Transverse colon (tissue), 4 donors: ENCODE measurements at places on chromosomes 7 and 10. TPM values are rescaled to one million over a fixed set of nuclear protein-coding genes. Genes with fewer than 3 reads are reported as not detected.
A peak's percentile ranks its signal among the peaks of the same experiment; 100 is the strongest.

Gene PRSS2
- total RNA-seq, result not detected

Gene PGAM2
- total RNA-seq, result 9.7 TPM

Gene PLXDC2
- 32.2 TPM for total RNA-seq

Gene JAKMIP3
- total RNA-seq, result 0.16 TPM

Gene LMTK2
- 64.3 TPM for total RNA-seq

Gene LIPJ
- total RNA-seq, result not detected

Gene TBXAS1
- 9.0 TPM for total RNA-seq

Gene DKK1
- not detected for total RNA-seq

DNA sequence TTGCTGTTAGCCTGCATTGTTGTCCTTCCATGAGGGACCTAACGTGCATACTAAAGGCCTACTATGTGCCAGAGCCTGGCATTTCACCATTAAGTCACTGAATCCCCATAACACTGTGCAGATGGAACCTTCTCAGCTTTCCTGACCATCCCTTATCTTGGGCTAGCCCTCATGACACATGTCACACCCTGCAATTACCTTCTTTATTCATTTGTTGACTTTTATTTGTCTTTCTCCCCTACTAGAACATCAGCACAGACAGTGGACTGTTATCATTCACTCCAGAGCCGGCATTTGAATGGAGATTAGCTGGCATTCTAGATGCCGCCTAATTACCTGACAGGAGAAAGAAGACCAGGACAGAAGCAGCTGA is 471.1 kb upstream of the GALNT17 start:
- DNase-seq, result no peak

DNA sequence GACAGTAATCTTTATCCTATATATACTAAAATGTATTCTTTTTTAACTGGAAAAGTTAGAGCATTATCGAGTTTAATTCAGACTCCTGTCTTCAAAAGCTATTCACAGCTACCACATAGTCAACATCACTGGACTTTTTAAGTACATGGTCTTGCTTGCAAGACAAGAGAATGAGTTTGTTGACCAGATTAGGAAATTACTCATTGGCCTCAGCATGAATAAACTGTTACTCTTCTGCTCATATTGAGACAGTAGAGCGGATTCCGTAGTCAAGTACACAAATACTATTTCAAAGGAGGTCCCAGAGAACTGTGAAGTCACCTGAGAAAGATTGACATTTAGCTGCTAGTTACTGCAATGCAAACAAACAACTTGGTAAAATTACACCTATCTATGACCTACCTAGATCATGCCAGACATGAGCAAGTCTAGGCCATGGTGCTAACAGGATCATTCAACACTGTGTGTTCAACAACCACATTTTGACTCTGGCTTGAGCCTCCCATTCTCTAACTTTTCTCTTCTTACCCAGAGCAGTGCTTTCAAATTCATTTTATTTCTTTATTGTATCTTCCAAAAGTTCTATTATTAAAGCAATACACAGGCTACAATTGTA is 280.9 kb downstream of the NEBL start:
- DNase-seq, result no peak

GRCh38 chr10:132582771-132583170 is 45.2 kb downstream of the INPP5A start:
- DNase-seq, result no peak

- DNase-seq, result no peak
Measured at GRCh38 chr7:144594580-144594979, 191.1 kb upstream of the NOBOX start.

DNA sequence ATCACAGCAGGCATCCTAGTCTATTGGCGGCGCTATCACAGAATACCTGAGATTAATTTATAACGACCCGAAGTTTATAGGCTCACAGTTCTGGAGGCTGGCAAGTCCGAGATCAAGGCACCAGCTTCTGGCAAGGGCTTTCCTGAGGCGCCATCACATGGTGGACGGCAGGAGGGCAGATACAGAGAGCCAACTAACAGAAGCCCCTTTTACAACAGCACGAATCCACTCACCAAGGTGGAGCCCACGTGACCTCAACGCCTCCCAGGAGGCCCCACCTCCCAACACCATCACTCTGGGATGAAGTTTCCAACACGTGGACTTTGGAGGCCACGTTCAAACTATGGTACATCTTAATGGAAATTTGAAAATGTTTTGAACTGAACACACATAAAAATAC is 255.3 kb downstream of the ELFN1 start:
- DNase-seq, result no peak

DNA sequence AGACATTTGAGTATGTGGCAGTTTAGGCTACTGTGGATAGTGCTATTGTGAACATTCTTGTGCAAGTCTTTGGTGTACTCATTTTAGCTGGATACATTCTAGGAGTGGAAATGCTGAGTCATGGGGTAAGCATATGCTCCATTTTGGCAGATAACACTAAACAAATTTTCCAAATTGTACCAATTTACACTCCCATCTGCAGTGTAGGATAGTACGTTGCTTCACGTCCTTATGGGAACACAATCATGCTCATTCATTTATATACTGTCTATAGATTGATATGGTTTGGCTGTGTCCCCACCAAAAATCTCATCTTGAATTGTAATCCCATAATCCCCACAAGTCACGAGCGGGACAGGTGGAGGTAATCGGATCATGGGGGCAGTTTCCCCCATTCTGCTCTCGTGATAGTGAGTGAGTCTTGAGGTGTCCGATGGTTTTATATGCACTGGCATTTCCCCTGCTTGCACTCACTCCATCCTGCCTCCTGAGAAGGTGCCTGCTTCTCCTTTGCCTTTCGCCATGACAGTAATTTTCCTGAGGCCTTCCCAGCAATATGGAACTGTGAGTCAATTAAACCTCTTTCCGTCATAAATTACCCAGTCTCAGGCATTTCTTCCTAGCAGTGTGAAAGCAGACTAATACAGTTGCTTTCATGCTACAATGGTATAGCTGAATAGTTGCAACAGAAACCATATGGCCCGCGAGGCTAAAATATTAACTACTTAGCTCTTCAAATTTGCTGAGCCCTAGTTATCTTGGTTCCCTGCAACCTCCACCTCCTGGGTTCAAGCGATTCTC is 25.6 kb downstream of the RNF216 start:
- no peak for DNase-seq

DNA sequence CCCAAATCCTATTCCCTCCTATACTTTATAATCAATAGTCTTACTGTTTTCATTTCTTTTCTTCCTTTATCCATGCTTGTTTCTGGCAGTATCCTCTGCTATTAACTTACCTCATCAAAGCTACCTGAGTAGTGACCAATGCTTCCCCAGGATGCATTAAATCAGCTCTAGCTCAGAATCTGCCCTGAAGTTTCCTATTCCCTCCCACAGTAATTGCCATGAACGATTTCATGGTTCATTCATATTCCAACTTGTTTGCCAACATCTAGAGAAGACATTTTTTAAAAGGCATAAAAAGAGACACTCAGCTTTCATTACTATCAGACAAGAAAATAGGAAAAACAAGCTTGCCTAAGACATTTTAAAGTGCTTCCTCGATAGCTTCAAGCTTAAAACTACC is 42.3 kb downstream of the COA1 start:
- DNase-seq, result no peak

DNA sequence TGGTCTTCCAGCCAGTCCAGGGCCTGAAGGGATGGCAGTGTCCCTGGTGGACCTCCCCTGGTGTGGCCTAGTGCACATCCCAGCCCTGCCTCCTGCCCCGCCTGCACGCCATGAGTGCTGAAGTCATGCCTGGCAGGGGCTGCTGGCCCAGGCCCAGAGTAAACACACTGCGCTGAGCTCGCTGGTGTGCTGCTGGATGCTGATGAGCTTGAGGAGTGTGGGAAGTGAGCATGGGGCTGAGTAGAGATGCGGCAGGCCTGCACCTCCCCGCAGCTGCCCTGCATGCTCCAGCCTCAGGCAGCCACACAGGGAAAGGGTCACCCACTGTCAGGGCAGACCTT is 43.2 kb downstream of the HTRA1 start:
- peak; percentile 79 for DNase-seq

DNA sequence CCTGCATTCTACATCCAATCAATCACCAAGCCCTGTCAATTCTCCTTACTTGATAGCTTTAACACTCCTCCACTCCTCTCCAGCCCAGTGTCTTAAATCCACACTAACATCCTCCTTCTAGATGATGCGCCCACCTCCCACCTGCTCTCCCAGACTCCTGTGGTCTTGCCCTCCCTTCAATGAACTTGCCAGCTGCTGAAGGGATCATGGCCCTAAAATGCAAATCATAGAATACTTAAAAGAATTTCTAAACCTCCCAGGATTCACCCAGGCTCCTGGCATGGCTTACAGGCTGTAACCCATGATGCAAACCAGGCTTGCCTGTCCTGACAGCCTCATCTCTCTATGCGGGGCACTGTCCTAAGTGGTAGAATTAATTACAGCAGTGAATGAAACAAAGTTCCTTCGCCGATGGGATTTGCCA is 43.6 kb downstream of the SYPL1 start:
- no peak for DNase-seq

DNA sequence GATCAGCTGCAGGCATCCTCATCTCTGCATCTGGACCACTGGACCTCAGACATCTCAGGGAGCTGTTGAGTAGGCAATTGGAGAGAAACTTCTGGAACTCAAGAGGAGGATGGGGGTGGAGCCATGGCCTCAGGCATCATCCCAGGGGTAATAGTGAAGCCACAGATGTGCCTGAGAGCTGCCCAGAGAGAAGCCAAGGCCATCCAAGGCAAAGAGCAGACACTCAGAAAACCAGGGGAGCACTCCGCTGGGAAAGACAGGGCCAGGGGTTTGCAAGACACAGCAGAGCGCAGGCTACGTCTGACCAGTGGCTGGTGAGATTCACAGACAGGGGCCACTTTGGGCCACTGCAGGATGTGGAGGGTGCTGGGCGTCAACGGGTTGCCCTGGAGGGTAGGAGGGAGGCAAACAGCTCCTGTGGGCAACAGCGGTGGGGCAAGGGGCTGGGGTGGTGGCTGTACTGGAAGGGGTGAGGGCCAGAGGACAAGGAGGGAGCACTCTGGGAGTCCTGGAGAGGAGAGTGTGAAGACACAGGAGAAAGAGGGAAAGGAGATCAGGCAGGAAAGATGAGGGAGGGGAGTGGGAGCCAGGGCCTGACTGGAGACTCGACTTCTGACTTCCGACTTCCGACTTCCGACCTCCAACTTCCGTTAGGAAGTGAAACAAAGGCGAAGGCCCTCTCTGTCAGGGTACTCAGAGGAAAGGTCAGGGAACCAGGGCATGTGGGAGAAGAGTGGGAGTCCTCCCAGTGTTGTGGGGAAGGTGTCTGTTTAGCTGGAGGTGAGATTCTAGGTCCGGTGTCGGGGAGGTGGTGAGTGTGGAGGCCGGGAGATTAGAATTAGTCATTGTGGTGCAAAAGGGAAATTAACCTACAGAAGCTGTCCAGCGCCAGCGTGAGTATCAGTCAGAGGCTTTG is 69.7 kb upstream of the ANTXRL start:
- no peak for DNase-seq

DNA sequence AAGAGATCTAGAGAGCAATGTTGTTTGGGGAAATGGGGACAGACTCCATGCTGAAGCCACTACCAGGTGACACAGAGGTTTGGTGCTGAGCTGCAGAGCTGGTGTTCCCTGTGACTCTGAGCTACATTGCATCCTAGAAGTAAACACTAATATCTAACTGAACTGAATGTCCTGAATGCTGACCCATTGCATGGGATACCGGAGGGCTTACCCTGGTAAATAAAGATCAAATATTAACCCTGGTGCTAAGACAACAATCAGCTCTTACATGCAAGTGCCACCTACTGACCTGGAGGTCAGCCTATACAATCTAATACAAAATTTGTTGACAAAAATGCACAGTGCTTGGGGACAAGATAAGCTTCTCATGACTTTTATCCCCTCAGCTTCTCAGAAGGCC is 851.3 kb upstream of the KCND2 start:
- no peak for DNase-seq

DNA sequence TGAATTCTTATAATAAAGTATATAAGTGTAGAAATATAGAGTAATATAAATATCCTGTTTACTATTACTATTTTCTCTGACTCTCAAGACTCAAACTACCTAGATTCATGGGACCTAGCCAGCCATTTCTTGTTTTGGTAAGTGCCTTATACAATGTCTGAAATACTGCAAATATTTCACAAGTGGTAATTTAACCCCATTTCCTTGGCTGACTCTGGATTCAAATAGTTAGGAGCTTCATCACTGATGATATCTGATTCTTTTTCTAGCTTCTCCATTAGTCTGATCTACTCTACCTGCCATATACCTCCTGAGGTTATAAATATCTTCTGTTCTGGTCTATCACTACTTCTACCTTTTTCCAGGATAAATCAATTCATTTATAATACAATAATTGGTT is 6.4 kb upstream of the RALA start:
- DNase-seq, result no peak

DNA sequence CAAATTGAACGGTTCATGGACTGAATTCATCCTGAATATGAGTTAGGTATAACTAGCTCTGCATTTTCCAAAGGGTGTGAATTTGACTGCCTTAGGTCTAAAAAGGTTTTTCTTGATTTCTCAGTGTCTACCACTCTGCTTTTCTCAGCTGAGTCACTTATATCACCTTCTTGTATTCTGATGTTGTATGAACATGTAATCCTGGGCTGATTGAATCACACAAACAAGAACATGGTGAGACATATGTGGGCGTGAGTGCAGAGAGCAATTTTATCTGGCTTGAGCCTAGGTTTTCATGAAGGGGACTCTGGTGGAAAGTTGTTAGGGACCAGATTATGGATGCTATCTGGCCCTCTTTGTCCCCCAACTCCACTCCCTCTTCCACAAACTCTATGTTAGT is 239.8 kb downstream of the SUGCT start:
- DNase-seq, result no peak

GRCh38 chr7:75968561-75969001 is 25.8 kb downstream of the TMEM120A start:
- no peak for DNase-seq
